MCF 10A (cell line): ENCODE measurements at places on chromosomes 3 and 15. TPM values are rescaled to one million over a fixed set of nuclear protein-coding genes. Genes with fewer than 3 reads are reported as not detected.

TLR9 gene
- not detected in 2 replicates for total RNA-seq

DNA sequence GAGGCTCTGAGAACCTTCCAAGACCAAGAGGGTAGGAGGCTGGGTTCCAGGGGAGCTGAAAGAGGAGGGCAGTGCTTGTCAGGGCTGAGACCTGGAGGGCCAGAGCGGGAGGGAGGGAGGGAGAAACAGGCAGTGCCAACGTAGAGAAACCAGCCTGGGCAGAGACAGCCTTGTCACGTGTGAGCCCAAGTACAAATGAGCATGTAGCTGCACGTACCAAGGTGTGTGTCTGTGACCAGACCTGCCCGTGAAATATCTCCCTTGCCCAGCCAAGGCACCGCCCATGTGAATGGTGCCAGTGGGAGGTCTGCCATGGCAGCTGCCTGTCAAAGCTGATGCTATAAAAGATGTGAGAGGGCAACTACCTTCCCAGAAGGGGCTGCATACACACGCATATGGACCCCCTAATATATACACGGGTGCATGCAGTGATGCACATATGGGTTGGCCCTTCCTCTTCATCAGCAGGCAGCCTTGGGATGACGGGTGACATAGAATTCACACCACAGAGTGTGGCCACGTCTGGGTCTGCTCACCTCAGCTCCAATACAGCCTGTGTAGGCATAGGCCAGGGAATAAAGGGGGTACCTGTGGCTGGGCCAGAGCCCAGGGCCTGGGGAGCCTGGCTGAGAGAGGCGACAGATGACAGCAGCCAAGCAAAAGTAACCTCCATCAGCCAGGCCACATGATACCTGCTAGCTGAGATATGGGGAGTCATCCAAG is 7.8 kb upstream of the CTDSPL start:
- DNase-seq, result peak; percentile 94

DNA sequence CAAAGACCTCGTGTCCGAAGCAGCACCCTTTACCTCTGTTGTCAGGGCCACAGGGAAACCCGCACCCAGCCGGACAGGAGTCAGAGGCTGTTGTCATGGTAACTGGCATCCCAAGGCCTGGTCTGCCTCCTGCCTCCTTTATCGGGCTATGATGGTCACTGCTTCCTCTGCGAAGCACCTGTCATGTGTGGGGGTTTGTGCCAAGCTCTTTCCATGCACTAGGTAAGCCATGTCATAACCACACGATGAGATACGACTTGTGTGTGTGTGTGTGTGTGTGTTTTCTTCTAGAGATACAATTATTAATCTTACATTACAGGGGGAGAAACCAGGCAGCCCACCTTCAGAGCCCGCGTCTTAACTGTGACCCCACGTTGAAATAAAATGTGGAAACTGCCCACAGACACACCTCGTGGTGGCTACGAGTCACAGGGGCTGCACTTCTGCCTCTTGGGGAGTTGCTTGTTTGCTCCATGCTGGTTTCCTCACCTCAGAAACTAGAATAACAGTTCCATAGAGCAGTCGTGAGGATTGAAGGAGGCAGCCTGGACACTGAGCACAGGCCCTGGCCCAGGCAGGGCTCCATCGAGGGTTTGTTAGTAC is 18.0 kb downstream of the ZDHHC19 start:
- no peak for DNase-seq

DNA sequence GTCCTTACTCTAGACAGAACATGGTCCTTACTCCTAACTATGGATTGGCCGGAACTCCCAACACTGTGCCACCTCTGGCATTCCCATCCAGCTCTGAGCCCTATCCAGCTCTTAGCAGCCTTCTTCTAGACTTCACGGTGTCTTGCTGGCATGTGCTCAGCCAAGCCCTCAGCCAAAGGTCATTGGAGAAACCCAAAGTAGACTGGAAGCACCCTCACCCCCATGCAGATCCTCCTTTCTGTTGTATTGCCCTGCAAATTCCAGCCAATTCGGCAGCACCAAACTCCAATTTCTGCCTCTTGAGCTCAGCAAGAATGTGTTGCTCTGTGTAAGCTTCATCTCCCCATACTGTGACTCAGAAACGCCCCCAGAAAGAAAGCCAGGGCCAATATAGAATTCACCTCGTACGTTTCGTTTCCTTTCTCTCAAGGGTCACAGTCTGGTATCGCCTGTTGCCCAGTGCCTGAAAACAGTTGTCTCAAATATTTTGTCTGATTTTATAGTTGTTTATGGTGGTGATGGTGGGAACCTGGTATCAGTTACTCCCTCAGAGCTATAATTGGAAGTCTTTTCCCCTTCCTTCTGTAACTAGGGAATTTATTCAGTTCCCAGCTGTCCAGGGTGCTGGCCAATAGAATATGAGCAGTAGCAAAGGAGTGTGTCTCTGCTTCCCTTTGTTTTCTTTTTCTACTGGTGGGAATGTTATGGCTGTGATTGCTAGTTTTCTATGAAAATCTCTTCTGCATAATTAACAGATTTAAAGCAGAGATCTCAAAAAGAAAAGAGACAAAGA is 28.4 kb upstream of the EPHB3 start:
- no peak for DNase-seq

GRCh38 chr3:157333551-157333991 is 103.1 kb upstream of the PTX3 start:
- DNase-seq, result no peak

DNA sequence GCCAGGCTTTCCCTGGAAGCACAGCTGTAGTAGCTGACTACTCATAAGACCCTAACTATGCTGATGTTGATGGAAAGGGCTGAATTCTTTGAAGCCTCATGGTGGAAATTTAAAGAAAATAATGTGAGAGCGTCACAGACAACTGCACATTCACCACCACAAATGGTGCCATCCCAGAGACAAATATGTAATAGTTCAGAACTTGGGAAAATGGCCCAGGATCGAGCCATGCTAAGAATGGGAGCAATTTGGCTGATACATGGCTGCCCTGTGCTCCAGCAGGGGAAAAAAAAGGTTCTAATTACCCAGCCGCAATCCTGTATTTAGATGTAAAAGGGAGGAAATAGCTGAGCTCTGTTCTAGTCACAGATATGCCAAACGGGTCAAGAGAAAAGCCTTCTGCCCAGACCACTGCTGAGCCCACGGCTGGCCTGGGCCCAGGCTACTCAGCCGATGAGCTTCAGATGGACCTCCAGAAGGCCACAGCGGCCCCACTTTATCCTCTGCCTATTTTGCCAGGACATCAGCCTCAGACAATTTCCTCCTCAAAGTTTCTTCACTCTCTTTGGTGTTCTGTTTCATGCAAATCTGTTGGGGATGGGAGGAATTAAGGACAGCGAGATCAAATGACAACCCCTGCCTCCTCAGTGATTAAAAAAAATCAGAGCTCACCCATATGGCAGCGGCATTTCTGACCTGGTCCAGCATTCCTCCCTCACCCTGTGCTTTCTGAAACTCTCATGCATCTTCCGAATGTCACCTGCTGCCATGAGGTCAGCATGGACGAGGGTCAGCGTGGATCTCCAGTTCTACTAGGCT is 54.5 kb upstream of the MEX3B start:
- DNase-seq, result no peak

DNA sequence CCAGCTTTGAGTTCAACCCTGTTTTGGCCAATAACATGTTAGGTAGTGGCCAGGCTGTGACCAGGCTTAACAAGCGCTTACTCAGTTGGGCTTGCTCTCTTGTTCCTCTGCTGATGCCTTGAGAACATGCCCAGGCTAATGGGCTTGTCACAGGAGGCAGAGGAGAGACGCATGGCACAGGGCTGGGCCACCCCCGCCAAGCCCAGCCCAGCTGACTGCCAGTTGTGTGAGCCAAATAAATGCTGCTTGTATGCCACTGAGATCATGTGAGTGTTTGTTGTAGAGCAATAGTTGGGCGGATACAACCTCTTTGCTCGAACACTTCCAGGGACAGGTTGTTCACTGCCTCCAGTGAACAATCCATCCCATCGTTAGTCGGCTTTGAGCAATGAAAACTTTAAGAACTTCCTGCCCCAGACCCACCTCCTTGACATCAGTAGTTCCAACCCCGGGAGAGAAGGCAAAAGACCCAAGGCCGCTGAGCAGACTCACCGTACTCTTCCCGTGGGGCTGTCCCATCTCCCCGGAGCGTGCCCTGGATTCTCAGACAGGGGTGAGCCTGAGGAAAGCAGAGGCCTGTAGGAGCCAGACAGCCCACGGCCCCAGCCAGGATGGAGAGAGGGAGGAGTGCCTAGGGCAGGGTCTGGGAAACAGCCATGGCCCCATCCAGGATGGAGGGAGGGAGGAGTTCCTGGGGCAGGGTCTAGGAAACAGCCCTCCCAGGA is 4.1 kb downstream of the PLA2G4F start:
- DNase-seq, result no peak

DNA sequence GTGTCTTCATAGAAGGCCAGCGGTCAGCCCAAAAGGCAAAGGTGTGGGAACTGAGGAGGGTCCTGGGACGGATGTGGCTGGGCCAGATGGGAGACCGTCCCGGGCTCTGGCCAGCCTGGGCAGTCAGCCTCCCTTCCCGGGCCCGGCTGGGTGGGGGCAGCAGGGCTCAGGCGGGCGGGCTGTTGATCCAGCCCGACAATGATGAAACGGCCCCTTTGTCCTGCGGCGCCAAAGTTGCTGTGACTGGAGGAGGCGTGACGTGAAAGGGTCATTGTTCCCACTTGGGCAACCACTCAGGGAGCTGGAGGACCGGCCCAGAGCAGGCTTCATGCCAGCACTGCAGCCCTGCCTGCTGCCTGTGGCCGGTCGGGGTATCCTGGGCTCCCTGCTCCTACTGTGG is 16.5 kb downstream of the DUSP7 start:
- DNase-seq, result no peak

DNA sequence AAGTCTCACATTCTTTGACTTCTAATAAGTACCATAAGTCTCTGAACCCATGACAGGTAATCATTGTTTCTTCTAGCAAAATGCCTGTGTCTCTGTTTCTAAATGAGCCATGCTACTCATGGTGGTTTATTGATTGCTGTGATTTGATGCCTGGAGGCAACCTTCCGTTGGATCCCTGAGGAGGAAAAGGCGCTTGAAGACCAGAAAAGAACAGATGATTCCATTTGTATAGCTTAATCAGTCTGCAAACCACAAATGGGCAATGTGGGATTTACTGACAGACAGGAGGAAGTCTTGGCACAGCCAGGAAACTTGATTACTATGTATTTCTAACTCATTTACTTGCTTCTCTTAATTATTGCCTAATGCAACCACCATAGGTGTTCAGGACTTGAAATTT is 103.1 kb upstream of the MRPL3 start:
- DNase-seq, result no peak

CCR1 gene
- not detected in 2 replicates for total RNA-seq

GOLGA6A gene
- total RNA-seq, result not detected in 2 replicates

CACNA2D3 gene
- 1.5 and 2.3 TPM in 2 replicates for total RNA-seq

GRCh38 chr3:143445118-143445517 is 325.5 kb downstream of the CHST2 start:
- no peak for DNase-seq

GOLGA8J gene
- total RNA-seq, result 0.21 TPM in 1 of 2 replicates, not detected in the other

GRCh38 chr3:127039719-127040118 is 56.8 kb downstream of the PLXNA1 start:
- no peak for DNase-seq

VILL gene
- total RNA-seq, result not detected in 2 replicates

LXN gene
- total RNA-seq, result 3.4 and 4.4 TPM in 2 replicates

IQSEC1 gene
- 18.7 and 21.2 TPM in 2 replicates for total RNA-seq

GRCh38 chr15:93451822-93452221 is 362.8 kb upstream of the RGMA start:
- DNase-seq, result peak; percentile 54

CIB1 gene
- 45.6 and 50.5 TPM in 2 replicates for total RNA-seq

GRCh38 chr15:63172376-63172775 is 15.1 kb upstream of the RPS27L start:
- DNase-seq, result no peak

NSUN3 gene
- total RNA-seq, result 10.6 and 13.0 TPM in 2 replicates

DNA sequence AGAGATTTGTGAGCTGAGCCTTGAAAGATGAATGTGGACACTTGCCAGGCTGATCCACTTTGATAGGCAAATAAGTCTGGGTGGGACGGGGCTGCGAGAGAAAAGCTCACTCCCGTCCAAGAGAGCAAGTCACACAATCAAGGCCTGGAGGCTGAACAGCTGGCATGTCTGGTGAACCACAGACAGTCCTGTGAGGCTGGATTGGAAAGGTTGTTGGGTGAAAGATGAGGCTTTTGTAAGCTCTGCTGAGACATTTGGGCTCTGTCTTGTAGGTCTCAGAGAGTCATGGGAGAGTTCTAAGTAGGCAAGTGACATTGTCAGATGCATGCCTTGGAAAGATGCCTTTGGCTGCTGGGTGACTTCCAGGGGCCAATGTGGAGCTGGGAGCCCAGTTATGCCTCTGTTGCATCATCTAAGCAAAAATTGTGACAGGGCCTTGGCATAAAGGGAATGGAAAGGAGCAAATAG is 38.5 kb downstream of the RPLP1 start:
- DNase-seq, result no peak

SRGAP3 gene
- 13.7 and 19.8 TPM in 2 replicates for total RNA-seq

DNA sequence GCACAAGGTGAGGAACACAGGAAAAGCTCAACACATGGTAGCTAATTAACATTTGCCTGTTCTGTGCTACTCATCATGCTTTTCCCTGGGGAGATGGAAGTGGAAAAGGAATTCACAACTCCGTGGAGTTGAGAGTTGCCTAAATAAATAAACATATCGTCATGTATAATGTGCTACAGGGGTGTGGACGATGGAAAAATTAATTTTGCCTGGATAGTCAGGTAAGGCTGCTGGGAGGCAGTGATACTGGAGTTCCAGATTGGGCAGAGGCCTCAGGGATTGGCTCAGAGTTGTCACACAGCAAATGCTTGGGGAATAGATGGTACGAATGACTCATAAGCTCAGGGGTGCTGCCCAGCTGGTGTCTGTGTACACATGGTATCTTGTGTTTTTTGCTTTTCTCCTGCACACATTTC is 3.1 kb upstream of the ABHD6 start:
- DNase-seq, result peak; percentile 56

GRCh38 chr15:90552162-90552928 is 22.6 kb downstream of the CRTC3 start:
- DNase-seq, result no peak

KCNAB1 gene
- 0.44 and 0.49 TPM in 2 replicates for total RNA-seq

SMAD6 gene
- total RNA-seq, result not detected in 2 replicates

TM4SF18 gene
- total RNA-seq, result not detected in 2 replicates

IL17RE gene
- 5.0 and 5.5 TPM in 2 replicates for total RNA-seq

MNS1 gene
- 1.5 TPM in 2 replicates for total RNA-seq

GRCh38 chr3:196336319-196337145 is 1.7 kb downstream of the TM4SF19 start:
- DNase-seq, result peak; percentile 80

GRCh38 chr3:186079925-186080324 is 29.0 kb downstream of the ETV5 start:
- DNase-seq, result no peak

DNA sequence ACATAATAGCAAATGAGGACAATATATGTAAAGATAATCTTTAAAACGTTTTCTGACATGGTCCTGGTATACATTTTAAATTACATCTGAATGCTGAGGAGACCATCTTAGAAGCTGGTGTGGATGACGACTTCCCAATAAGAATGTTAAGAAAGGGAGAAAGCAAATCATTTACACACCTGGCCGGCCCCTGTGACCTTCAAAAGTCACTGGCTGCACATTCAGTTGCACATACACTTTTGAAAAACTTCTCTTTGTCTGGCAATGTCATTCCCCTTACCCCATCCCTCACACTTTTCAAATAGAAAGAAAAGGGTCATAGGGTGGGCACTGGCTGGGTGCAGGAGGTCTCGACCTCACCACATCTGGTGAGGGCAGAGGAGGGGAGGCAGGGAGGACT is 391.0 kb downstream of the MECOM start:
- no peak for DNase-seq

GRCh38 chr3:18216996-18217395 is 208.1 kb downstream of the SATB1 start:
- no peak for DNase-seq

- no peak for DNase-seq
These were observed 37.9 kb downstream of the ATP1B3 start for GRCh38 chr3:141914311-141914710.
